ENCODE measurements at places on chromosomes 6 and 20.

DNA sequence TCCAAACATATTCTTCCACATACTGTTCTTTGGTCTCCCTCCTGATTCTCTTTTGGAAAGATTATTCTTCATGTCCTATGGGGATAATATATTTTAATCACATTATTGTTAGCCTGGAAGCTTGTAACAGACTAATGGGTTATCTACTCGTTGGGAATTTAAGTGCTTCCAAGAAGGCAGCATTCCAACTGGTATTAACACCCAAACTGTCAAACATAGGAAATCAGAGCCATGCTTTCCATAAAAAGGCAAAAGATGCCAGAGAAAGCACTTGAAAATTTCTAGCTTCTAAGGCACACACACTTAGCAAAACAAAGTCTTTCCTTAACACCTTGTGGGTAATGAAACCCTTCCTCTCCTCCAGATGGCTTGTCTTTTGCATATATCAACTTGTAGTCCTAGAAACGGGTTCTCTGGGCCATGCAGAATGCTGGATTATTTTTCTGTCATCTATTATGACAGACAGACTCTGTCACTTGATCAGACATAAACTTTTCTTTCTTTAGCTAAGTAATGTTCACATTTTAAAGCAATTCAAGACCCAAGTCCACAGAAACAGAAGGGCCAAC, 41.5 kb downstream of the B4GALT5 start:
- no peak for DNase-seq

GRCh38 chr6:106273087-106273486, 52.5 kb downstream of the ATG5 start:
- no peak for DNase-seq

GRCh38 chr6:166601956-166602355, 15.5 kb upstream of the RAMACL start:
- DNase-seq = no peak

DNA sequence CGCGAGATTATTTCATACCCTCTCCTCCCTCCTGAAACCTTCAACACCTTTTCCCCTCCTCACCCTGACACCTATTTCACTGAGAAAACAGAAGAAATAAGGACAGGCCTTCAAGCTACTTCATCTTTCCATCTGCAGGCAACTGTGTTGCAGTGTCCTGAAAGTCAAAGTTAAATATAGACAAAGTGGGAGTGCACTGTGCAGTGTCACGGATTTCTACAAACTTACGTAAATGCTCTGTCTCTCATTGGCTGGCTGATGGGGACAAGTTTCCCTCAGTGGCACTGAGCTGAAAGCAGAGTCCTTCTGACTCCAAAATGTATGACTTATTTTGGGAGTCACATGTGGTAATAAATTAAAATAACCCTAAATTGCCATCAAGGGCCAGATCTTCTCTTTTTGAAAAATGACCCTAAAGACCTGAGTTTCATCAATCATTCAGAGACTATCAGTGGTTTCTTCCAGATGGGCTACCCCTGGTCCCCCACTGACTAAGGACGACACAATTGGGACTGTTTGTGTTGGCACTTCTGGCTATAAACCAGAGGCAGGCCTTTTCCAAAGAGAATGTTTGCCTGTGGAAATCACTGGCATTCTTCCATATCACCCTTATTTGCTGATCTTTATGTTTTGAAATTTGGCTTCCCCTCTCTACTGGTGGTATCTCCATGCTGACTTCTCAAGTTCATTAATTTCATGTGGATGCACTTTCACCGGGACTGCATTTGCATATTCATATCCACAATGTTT, 21.6 kb downstream of the ALDH8A1 start:
- no peak for DNase-seq

- no peak for DNase-seq
These were observed 322.8 kb downstream of the ZFAND3 start for GRCh38 chr6:38142178-38142902.

DNA sequence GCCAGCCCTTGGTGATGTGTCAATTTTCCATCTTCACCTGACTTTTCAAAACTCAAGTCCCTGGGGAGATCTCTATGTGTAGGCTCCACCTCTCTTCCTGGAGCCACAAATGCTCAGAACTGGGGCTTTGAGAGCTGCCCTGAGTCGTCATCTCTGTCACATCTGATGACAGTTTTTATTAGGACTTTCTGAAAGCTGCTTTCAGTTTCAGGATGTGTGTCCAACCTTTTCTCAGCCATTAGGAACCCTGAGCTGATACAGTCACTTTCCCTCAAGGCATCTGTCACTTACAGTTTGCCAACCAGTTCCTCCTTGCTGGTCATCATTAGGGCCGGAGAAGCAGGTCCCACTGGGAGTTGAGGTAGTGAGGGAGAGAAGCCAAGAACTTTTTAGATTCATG, 365.9 kb upstream of the CHD6 start:
- no peak for DNase-seq

GRCh38 chr6:56758120-56758519, 115.4 kb upstream of the DST start:
- no peak for DNase-seq

- DNase-seq = no peak
These were observed 180.1 kb downstream of the JARID2 start for GRCh38 chr6:15425947-15426346.

DNA sequence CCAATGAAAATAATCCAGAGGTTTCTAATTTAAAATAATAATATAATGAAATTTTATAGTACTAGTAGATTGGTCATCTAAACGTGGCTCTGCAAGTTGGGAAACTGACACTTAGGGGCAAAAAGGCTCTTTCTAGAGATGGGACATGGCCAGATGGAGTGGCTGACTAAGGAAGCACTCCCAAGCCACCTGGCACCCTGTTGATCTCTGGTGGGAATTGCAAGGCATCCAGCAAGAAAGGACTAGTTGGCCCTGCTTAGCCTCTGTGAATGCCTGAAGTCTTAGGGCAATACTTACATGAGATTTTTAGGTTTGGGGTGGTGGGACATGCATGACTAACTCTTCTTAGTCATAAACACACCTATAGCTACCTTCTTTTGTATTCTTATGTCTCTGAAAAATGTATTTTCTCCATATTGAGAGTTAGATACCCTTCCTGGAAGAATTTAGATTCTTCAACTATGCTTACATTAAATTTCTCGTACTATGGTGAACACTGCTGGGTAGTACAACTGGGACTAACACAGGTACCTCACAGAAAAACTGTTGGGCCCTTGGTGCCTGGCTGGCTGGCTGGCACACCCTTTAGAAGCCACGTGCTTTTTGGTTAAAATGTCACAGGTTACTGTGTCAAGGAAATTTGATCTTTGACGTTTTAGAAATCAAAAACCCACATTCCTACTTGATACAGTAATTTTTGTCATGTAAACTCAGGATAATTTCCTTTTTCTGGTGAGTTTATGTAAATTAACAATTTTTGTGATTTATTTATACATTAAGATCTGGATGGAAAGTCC, 25.0 kb upstream of the SH3BGRL2 start:
- peak; percentile 34 for DNase-seq

- DNase-seq = peak; percentile 86
These were observed 78.5 kb upstream of the BHLHE23 start for GRCh38 chr20:63085151-63085861.

DNA sequence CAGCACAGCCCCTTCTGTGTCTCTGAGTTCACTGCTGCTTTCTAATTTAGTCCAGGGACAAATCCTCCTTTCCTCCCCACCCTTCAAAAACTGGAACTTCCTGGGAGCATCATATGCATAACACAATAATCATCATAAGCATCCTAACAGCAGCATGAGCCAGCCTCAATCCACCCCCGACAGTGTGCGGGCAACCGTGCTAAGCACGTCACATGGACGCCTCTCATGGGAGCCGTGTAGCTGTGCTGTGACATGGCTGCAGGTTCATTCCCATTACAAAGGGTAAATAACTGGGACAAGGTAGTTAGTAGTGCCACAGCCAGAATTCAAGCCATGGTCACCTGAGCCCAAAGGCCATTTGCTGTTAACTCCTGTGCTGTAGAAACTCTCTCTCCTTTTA, 24.5 kb upstream of the ULBP3 start:
- no peak for DNase-seq

GRCh38 chr6:139996253-139996834, 621.9 kb upstream of the CITED2 start:
- no peak for DNase-seq

DNA sequence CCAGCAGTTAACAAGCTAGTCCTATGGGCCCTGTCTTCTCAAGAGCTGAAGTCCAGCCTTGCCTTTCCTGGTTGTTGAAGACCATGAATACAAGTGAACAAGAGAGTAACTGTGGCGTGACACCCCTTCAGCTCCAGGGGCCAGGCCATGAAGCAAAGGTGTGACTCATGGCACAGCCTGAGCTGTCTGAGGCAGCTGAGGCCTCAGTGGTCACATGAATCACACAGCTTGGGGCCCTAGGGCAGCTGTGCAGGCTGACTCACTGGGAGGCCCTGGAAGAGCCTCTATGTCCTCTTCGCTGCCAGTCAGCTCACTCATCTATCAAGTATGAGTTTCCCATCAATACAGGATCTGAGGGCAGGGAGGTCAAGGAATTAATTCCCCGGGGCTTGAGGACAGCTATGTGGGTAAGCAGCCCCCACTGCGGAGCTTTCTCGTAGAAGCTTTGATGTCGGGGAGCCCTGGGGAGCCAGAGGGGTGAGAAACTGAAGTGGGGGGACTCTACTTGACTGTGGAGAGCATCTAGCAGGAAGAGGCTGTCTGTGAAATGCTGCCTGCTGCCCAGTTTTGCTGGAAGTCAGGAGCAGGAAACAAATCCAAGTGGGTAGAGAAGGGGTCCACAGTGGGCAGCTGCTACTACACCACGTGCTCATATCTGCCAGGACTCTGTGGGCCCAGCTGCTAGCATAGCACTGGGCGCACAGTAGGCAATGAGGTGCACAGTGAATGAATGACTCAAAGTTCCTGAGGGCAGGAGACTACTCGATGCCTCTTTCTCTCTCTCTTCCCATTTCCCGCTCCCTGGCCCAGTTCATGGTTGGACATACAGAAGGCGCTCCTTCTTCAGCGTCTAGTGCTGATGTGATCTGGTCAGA, 13.7 kb upstream of the FAM83C start:
- DNase-seq = no peak

- no peak for DNase-seq
These were observed 104.9 kb downstream of the FOXO3 start for GRCh38 chr6:108665495-108666196.

- no peak for DNase-seq
These were observed 217.9 kb downstream of the PLCB4 start for GRCh38 chr20:9286501-9287461.

DNA sequence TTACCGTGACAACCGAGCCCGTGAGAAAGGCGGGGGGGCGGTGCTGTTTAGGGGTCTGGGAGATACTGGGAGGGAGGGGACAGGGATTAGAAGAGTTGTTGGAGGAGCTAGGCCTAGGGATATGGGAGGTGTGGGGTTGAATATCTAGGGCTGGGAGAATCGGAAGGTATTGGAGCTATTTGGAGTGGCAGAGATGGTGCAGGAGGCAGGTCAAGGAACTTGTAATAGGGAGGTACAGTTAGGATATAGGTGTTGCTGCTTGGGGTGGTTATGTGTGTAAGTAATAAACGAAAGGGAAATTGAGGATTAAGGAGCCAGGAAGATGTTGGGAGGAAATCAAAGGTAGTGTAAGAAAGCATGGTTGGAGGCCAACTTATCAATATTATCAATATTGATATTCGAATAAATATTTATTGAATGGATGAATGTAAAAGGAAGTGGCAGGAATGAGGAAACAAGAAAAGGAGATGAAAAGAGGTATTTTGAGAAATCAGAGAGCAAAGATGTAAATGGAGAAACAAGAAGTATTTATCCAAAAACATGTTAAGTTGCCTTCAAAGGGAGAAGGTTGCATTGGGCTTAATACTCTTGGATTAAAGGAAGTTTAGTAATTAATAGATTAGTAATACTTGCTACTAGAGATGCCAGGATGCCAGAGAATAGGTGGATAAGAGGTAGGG, 602 bp downstream of the PPP1R11 start:
- DNase-seq = peak; percentile 84

DNA sequence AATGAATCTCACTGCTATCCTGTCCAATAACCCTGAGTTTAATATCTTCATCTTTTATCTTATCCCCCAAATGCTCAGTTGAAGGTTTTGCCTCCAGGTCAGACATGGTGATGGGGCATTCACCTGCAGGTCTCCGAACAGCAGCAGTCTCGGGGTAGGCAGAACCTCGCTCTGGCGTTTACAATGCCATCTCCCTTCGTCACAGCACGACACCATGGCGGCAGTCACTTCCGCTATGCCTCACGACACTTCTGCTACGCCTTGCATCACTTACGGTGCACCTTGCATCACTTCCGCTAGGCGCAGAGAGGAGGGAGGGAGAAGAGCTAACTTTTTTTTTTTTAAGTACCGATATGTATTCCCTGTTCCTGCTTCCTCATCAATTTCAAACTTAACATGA, 194.9 kb downstream of the BCAS1 start:
- no peak for DNase-seq

DNA sequence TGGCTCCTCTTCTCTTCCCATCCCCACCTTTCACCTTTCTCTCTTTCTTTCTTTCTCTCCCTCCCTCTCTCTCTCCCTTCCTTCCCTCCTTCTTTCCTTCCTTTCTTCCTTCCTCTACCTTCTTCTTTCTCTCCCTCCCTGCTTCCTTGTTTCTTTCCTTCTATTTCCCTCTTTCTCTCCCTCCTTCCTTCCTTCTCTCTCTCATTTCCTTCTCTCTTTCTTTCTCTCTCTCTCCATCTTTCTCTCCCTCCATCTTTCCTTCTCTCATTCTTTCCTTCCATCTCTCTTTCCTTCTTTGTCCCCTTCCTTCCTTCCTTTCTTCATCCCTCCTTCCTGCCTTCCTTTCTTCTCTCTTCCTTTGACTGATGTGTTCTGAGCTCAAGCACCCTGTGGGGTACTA, 1467.0 kb upstream of the DEFB115 start:
- no peak for DNase-seq

- DNase-seq = peak; percentile 66
These were observed 101.8 kb downstream of the EPHA7 start for GRCh38 chr6:93317592-93317991.

DNA sequence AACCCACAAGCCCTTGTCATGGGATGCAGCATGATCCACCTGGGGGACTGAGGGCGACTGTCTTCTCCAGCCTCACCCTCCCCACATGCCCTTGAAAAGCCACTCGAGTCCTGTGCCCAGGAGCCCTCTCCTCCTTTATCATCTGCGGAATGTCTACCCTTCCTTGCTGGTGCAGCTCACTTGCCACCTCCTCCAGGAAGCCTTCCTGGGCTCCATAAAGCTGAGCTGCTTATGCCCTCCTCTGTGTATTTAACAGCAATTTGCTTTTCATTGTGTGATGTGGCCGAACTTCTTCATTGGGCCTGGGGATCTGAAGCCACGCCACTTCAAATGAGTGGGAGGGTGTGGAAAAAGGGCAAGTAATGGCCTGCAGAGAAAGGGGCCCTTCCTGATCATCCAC, 17.8 kb upstream of the RBPJL start:
- no peak for DNase-seq

DNA sequence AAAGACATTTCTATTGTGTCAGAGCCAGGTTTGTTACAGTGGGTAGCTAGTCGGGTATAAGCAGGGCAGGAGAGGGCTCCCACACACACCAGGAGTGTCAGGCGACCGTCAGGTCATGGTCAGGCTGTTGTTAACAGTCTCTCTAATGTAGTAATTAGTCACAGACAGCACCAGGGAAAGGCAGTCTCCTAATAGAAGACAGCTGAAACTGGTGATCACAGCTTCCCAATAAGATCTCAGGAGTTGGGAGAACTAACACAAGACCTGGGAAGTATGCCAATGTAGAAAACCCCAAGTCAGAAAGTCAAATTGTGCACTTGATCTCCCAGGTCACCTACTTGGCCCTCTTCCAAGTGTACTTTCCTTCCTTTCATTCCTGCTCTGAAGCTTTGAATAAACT, 53.0 kb upstream of the GPR6 start:
- no peak for DNase-seq

Measured in D341Med (cell line).